ENCODE measurements at places on chromosomes 6 and 20.

DNA sequence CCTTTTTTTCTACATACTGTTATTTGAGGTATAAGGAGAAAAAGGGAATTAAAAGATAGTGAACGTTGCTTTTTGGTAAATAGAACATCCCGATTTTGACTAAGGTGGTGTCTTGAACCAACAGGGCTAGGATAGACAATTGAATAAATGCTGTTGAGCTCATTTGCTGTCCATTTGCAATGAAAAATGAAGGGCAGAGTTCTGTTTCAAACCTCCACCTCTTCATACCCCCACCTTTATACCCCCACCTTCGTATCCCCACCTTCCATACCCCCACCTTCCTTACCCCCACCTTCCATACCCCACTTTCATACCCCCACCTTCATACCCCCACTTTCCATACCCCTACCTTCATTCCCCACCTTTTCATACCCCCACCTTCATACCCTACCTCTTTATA lies 93.4 kb upstream of the NAA20 start:
- no peak for DNase-seq

GRCh38 chr6:144113366-144113765 lies 18.0 kb upstream of the SF3B5 start:
- DNase-seq = no peak

- no peak for DNase-seq
Observed at GRCh38 chr6:88890860-88891845, 72.3 kb downstream of the RNGTT start.

GRCh38 chr6:135922174-135922573 lies 70.7 kb downstream of the PDE7B start:
- DNase-seq = no peak

- DNase-seq = no peak
Observed at GRCh38 chr6:3687847-3688246, 63.7 kb downstream of the PXDC1 start.

GRCh38 chr6:158625881-158626305 lies 18.6 kb downstream of the DYNLT1 start:
- DNase-seq = peak; percentile 13

DNA sequence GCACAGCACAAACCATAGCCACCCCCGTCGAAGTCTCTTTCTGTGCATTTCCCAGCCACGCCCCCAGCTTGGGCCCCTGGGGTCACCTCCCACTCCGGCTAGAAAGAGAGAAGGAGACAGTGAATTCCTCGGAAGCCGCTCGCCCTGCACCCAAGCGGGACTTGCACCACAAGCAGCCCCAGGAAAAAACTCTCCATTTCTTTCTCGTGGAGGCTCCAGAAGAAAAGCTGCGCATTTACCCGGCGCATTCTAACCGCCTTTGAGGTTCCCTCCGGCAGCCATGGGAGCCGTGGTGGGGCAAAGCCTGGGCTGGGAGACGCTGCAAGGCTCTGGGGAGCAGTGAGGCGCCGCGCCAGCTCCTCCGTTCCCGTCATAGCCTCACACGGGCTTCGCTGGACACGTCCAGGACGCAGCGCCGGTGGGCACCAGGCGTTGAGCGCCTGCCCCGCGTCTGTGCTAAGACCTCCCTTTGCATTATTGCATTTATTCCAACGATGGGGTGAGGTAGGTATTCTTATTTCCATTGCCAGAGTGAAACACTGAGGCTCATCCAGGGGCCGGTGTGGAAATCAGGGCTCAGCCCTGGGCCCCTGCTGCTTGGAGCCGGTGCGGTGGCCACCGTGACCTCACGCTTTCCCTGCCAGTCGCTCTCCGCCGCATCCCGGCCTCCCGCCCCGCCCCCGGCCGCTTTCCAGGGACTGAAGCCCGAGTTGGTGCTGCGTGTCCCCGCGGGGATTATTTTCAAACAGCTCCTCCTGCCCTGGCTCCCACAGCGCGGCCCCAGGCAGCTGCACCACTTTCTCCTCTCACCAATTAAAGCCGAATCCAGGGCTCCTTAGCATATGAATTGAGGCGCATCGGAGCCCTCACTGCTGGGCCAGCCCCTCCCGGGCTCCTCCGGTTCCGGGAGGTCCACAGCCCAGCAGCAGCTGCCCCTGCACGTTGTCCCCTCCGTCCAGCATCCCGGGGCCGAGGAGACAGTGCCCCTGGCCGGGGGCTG lies 148.3 kb upstream of the AFDN start:
- no peak for DNase-seq

DNA sequence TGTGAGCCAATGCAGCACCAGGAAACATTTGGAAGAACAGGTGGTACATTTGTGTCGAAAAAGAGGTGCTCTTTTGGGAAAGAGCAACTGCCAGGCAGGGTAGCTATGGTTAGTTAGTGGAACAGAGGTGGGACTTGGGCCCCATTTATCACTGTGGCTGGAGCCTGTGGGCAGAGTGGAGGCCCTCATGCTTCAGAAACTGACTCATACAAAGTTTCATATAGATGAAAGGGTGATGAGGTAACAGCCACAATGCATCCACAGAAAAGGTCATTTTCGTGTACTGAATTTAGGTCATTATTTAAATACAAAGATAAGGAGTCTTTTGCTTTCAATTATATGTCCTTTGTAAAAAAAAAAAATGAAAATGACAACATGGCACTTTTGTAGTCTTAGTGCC lies 76.4 kb upstream of the HS3ST5 start:
- DNase-seq = no peak

DNA sequence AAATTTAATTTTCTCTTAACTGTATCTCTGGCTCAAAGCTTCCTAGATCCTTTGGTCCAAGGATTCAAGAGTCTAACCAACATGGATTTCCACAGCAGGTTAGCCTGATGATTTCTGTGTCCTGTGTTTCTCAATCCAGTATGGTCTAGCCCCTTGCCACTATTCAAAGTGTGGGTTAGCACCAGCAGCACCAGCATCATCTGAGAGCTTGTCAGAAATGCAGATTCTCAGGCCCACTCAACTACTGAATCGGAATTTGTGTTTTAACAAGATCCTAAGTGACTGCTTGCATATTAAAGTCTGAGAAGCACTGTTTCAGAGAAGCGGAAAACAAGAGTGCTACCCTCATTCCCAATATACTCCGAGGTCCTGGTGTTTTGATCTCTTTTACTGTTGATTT lies 133.8 kb upstream of the PRDM1 start:
- no peak for DNase-seq

- DNase-seq = no peak
Observed at GRCh38 chr6:98830146-98830545, 4.2 kb upstream of the POU3F2 start.

DNA sequence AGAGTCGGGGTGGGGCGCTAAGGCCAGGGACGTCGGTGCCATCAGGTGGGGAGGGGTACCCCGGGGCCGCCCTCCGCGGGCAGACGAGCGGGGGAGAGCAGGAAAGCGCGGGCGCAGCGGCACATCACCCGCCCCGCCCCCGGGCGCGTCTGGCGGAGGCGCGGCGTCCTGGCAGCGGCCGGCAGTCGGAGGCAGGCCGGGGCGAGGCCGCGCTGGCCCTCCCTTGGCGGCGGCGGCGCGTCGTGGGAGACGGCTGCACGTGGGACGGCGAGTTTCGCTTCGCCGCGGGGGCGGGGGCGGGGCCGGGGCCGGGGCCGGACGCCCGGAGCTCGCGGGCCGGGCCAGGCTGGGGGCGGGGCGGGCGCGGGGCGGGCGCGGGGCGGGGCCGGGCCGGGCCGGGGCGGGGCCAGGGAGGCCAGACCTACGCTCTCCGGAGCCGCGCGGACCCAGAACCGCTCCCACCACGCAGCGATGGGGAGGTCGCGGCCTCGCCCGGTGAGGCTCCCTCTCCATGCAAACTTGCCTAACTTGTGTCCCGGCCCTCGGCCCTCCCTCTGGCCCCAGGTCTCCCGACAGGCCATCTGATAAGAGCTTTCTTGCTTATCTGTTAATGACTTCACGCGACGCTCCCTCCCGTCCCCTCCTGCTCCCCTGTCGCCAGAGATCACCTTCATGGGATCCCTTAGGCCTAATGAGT lies 12.5 kb downstream of the ITPR3 start:
- peak; percentile 64 for DNase-seq

DNA sequence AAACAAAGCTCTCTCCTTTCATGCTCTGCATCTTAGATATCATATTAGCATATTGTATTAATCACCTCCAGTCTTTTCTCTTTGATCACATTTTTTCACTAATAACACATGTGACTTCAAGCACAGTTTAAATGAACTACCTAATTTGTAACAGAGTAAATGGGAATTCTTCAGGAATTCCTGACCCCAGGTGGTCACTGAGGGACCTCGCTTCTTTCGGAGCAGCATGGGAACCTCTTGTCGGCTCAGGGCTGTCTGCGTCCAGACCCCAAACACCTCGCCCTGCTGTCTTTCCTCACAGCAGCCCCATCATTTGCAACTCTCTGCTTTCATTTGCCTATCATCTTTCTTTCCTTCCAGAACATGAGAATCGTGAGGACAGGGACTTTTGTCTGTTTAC lies 103.5 kb downstream of the DACT2 start:
- no peak for DNase-seq

DNA sequence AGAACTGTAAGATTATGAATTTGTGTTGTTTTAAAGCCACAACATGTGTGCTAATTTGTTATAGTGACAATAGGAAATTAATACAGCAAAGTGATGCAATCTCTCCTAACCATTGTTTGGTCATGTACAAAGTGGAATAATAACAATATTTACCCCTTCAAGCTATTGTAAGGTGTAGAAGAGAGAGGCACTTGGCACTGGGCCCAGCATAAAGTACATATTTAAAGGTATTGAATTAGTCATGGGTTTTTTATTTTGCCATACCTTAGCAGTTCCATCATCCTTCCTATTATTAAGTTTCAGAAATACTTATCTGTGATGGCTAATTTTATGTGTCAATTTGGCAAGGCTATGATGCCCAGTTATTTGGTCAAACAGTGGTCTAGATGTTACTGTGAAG lies 322.4 kb upstream of the TSHZ2 start:
- no peak for DNase-seq

DNA sequence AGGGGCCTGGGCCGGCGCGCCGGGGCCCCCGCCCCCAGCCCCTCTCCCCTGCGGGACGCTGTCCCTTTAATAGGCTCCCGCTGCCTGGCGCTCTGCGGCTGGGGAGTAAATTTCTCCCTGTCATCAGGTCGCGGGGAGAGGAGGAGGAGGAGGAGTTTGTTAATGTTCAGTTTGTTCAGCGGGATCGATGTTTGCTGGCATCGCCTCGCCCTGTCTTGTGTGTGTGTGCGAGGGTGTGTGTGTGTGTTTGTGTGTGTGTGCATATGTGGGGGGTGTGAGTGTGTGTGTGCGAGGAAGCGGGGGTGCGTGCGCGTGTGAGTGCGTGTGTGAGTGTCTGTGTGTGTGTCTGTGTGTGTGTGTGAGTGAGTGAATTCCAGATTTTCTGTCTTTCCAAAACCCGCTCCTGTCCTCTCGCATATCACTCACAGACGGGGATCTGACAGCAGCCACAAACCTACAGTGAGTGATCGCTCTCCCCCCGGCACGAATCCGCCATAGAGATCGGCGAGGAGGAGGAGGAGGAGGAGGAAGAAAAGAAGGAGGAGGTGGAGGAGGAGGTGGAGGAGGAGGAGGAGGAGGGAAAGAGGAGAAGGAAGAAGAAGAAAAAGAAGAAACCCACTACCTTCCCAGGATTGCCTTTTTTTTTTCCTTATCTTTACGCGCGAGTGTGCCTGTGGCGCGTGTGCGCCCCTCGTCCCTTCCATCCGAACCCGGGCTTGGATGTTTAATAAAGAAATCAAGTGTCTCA lies at the start of gene TSHZ2:
Gene TSHZ2, plus strand, starts transcription at position 169 of the 748 bp plus-strand sequence. CDS start 936 bp downstream, outside the sequence.
- DNase-seq = peak; percentile 53

DNA sequence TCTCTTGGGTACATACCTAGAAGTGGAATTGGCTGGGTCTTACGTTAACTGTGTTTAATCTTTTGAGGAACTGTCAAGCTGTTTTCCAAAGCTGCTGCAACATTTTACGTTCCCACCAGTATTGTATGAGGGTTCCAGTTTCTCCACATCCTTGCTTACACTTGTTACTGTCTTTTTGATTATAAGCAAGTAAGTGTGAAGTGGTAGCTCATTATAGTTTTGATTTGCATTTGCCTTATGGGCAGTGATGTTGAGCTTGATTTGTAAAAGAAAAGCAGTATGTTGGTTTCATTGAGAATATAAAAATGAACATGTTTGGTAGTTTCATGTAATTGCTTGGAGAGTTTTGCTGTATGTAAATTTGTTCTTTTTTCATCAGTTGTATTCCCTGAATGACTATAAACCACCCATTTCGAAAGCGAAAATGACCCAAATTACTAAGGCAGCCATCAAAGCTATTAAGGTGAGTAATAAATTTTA lies 40.4 kb downstream of the SCAF8 start:
- DNase-seq = no peak

GRCh38 chr6:75409928-75410327 lies 83.7 kb downstream of the FILIP1 start:
- no peak for DNase-seq

GRCh38 chr6:7176208-7176607 lies 68.4 kb downstream of the RREB1 start:
- no peak for DNase-seq

Data from stimulated activated CD8-positive, alpha-beta memory T cell treated with anti-CD3 and anti-CD28 coated beads, Interleukin-4, amount 100 ng/mL, for 48 hours (primary cell).